Cardiac septum (tissue), 1 donor: ENCODE measurements at places on chromosomes 2 and 18.

GRCh38 chr2:217829420-217829819, 173.4 kb downstream of the TNS1 start:
- DNase-seq = no peak

DNA sequence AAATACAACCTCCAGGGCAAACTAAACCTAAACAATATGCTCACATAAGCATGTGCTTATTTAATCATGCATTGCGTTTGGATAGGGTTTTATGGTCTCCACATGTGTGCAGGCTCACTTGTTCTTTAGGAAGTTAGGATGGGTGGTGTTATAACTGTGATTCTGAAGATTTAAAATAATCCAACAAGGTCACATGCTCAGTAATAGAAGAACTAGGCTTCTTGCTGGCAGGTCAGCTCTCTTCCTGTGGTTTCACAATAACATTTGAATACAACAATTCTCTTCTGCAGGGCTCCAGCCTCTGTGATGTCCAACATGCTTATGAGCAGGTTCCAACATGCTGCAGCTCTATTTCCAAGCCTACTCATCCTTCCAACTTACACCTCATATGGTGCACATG, 84.0 kb downstream of the MYL12B start:
- no peak for DNase-seq

GRCh38 chr2:120463996-120464395, 118.1 kb downstream of the INHBB start:
- no peak for DNase-seq

- DNase-seq = no peak
Measured at GRCh38 chr2:129050101-129050500, 731.4 kb upstream of the HS6ST1 start.

- DNase-seq = no peak
Measured at GRCh38 chr18:44474591-44474990, 206.1 kb upstream of the SETBP1 start.

DNA sequence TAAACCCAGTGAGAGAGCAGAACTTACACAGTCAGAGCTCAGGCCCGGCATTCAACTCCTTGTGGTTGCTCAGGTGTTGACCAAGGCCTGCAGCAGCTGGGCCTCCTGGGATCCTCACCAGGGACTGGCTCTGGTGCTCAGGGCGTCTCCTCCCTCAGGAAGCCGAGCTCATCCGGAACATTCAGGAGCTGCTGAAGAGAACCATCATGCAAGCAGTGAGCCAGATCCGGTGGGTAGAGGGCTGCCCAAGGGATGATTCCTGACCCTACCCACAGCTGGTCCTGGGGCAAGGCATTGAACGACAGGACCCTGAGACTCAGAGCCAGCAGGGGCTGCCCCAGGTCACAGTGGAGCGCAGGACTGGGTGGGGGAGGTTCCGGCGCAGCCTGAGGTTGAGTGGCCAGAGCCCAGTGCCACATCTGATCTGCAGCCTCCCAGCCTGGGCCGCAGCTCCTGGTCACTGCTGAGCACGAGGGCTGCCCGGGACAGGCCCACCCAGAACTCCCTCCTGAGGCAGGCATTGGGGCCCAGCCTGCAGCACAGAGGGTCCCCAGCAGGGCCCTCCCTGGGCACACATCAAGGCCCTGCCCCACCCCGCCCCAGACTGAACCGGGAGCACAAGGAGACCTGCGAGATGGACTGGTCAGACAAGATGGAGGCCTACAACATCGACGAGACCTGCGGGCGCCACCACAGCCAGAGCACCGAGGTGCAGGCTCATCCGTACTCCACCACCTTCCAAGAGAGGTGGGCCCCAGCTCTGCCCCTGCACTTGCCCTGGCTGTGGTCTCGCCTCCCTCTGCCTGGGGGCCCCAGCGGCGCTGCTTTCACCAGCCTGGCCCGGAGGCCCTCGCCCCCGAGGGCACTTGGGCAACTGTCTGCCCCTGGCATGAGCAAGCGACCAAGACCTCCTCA, 2.4 kb downstream of the TEKT4 start:
- DNase-seq = no peak

- no peak for DNase-seq
Measured at GRCh38 chr2:220887271-220887870, 684.7 kb downstream of the EPHA4 start.
